ENCODE measurements at places on chromosomes 6 and 20.

DNA sequence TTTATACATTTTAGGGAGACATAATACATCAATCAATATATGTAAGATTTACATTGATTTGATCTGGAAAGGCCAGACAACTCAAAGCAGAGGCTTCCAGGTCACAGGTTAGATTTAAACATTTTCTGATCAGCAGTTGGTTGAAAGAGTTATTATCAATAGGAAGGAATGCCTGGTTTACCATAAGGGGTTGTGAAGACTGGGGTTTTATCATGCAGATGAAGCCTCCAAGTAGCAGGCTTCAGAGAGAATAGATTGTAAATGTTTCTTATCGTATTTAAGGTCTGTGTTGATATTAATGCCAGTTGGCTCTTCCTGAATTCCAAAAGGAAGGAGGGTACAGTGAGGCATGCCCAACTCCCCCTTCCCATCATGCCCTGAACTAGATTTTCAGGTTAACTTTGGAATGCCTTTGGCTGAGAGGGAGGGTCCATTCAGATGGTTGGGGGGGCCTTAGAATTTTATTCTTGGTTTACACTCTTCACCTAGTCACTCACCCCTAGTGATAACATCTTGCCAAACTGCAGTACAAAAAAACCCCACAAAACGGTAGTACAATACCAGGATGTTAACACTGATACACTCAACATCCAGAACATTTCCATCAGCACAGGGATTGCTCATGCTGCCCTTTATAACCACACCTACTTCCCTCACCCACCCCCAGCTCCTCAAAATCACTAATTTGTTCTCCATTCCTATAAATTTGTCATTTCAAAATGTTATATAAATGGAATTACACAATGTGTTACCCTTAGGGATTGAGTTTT, 259.6 kb upstream of the PLN start:
- no peak for DNase-seq

DNA sequence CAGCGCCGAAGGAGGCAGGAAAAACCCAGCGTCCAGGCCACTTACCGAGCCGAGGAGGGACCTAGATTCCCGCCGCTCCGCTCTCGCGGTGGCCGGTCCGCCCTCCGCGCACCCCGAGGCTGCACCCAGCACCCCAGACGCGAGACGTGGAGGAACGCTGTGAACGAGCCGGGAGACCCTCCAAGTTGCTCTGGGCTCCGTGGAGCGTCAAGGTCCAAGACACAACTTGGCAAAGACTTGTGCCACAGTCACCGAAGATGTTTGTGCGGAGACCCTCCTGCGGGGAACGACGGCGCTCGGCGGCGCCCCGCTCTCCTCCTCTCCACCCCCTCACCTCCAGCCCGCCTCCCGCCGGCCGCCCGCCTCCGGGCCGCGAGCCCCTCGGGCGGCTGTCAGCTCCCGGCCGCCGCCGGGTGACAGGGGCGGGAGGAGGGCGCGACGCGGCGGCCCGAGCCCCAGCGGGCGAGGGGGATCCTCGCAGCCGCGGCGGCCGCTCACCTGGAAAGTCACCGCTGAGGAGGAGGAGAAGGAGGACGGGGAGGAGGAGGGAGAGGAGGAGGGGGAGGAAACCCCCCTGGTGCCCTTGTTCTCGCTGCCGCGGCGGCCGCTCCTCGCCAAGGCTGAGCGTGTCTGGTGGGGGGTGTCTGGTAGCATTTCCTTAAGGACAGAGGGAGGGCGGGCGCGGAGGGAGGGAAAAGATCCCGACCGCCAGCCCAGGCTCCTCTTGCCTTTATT, 637 bp upstream of the HIVEP2 start:
- peak; percentile 73 for DNase-seq

DNA sequence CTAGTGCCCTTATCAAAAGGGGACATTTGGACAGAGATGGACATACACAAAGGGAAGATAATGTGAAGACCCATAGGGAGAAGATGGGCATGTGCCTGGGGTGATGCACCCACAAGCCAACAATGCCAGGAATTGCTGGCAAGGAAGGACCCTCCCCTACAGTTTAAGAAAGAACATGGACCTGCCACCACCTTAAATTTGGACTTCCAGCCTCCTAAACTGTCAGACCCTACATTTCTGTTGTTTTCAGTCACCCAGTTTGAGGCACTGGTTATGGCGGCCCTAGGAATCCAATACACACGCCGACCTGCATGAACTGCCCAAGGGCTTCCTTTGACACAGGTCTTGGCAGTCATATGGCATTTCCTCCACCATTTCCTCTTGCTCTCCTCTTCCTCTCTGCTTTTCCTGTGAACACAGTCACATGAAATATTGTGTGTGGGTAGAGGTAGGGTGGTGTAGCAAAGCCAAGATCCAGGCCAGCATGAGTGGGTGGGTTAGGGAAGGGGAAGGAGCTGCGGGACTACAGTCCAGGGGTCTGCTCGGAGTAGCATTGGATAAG, 115.6 kb downstream of the ZDHHC14 start:
- no peak for DNase-seq

- no peak for DNase-seq
Observed at GRCh38 chr6:168992446-168993144, 261.1 kb downstream of the THBS2 start.

DNA sequence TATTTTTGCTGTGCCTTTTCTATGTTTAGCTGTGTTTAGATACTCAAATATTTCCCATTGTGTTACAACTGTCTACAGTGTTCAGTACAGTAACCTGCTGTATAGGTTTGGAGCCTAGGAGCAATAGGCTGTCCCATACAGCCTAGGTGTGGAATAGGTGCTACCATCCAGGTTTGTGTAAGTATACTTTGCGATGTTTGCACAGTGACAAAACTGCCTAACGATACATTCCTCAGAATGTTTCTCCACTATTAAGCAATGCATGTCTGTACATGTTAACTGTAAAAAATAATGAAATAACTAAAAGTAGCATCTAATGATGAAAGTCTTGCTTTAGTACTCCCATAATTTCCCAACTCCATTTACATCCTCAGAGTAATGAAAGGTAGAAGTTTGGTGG, 46.0 kb downstream of the SERAC1 start:
- DNase-seq: no peak

GRCh38 chr6:25669413-25669812, 17.4 kb downstream of the SCGN start:
- DNase-seq: no peak

DNA sequence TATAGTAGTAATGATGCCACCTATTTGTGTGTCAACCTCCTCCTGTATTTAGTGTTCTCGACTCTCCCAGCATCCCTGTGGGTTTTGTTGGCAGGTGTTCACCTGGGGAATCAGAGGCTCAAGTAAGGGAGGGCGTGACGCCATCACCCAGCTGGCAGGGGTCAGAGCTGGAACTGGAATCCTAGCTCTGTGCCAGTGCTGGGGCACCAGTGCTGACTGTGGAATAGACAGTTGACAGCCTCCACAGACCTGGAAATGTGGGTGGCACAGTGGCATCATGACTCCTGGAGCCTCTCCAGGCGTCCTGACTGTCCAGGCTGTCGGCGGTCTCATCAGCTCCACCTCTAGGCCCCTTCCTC, 102.8 kb downstream of the SYCP2 start:
- no peak for DNase-seq

- peak; percentile 85 for DNase-seq
Observed at GRCh38 chr6:157615420-157615769, 207.7 kb upstream of the SNX9 start.

DNA sequence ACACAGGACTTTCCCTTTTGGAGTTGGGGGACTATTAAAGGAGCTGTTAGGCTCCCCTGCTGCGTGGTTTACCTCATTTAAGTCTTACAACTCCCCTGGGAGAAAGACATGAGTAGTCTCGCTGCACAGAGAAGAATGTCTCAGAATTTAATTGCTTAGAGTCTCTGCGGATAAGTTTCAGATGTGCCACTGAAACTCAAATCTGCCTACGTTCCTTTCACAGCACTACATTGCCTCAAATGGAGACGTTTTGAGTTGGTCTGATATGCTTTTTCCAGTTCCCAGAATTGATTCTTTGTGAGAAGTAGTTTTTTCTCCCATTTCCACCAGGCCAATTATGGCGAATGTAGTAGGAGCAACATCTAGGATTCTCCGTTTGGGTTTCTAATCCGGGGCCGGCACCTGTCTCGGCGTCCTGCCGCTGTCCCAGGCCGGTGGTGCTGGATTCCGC, 532 bp upstream of the SLC35F1 start:
- peak; percentile 55 for DNase-seq

GRCh38 chr6:27532820-27533538, 60.1 kb upstream of the ZNF184 start:
- DNase-seq: no peak

DNA sequence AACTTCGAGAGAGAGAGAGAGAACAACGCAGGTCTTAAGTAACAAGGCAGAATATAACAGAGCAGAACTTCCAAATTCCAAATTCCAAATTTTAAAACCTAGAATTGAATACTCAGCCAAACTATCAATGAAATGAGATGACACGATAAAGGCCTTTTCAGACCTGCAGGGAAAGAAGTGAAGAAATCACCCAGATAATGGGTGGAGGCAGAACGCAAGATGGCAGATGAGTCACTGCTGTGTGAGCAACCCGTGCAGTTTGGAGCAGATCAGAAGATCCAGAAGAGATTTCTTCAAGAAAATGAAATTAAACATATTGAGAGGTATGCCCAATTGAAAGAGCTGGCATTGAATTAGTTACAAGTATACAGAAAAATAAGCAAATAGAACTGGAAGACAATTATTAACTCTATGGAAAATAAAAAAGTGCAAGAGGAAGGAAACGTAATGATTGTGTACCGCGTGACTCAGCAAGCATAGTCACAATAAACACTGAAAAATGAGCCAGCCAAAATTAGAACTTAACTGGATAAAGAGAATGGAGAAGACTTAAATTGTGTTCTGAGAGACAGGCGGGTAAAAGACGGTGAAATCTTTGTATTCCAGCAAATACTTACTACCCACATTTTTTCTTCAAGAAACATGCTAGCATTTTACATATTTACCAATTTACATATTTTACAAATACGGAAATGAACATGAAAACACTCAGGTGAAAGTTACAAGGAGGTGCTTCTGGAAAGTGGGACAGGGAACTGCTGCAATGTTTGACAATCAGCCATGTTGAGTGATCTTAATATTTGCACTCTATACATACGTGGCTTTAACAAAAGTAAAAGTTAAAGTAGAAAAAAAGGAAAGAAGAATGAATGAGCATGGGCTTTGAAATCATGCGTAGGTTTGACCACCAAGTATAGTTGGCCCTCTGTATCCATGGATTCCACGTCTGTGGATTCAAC, 87.9 kb upstream of the CDYL start:
- DNase-seq: peak; percentile 88
